NCI-H526 treated with DMSO at 0.1 percent for 48 hours (cell line): ENCODE measurements at places on chromosomes 5 and 9.

DNA sequence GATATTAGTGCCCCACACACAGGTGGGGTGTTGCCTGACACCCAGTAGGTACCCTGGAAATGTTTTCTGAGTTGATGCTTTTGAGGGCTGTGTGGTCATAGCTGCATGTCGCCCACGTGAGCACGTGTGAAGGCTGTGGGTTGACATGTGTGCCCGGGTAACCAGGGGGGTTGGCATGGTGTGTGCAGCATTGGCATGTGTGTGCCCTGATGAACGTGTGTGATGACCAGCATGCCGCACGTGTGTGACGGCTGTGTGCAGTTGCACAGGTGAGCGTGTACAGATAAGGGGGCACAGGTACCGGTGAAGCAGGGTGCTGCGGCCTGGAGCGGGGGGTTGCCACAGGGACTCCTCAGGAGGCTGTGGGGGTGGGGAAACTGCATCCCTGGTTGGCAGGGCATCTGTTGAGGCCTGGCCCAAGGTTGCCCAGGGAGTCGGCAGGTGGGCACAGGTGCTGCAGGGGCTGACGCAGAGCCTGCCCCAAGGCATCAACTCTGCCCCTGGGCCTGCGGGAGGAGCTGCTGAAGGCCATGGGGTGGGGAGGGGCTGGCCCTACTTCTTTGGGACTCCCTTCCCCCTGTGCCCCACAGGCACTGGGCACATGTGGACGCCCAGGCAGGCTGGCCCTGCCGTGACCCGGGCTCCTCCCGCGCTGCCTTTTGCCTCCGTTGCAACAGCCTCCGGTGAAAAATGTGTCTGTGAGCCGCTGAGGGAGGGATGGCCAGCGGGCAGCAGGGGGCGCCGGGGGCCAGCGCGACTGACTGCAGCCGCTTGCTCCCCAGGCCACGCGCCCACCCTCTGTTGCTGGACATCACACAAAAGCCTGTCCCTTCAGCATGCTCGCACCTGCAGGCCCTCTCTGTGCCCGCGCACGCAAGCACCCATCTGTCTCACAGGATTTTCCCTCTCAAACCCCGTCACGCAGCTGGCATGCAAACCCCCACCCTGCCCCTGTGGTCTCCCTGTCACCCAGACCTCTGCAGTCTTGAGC, 2.2 kb downstream of the UNC5A start:
- DNase-seq: no peak

DNA sequence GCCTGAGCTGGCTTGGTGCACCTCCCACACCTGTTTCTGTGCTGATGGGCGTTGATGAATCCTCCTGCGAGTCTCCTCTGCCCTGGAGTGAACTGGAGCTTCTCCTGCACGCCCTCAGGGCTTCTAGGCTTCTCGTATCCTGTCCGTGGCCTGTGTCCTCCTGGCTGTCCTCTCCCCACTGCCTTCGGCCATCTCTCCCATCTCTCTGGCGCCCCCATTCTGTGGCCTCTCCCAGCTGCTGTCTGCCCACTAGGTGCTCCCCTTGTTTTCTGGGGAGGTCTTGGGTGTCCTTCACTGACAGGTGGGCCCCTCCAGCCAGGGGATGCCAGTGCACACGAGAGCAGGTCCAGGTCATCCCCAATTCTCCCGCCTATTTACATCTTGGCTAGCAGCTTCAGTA, 28.8 kb downstream of the AHRR start:
- DNase-seq: no peak

- no peak for DNase-seq
These were observed 5.6 kb upstream of the CYSTM1 start for GRCh38 chr5:140169410-140169809.

DNA sequence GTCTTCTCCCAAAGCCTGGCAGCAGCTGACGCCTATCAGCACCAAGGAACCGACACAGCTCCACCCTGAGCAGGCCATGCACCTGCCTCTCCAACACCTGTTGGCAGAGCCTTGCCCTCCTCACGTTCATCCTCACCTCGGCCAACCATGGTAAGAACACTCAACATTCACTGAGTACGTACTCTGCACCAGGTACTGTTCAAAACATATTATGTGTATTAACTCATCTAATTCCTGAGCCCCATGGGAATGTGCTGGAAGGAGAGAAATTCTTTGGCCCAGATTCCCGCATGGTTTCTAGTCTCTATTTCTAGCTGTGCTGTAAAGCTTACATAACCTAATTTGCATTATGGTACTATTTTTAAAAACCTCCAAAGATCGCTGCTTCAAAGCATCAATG, 86.1 kb downstream of the GPR21 start:
- no peak for DNase-seq

- DNase-seq: no peak
These were observed 23.0 kb downstream of the DNAJA1 start for GRCh38 chr9:33048054-33048465.

GRCh38 chr9:108756746-108757490, 98.9 kb downstream of the ACTL7B start:
- DNase-seq: no peak
